NCI-H2029 treated with DMSO at 0.1 percent for 48 hours (cell line): ENCODE measurements at places on chromosomes 7 and 10.

DNA sequence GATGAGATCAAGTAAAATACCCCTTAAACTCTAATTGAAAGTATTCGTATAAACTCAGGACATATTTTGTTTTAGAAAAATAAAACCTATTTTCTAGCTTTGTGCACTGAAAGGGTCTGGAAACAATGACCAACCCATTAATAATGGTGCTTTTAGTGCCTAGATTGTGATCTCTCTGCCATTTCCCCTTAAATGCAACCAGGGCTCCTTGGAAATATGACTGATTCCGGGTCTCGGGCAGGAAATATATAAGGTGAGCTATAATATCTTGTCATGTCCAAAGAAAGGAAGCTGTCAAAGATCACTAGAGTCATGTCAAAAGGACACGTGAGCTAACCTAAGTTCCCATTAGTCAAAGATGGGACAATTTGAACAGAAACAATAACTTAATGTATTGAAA is 12.4 kb upstream of the ADAM12 start:
- DNase-seq: no peak

- DNase-seq: no peak
Measured at GRCh38 chr7:151744656-151745638, 132.0 kb downstream of the PRKAG2 start.

GRCh38 chr10:37619336-37619735 is 238.1 kb downstream of the ZNF248 start:
- no peak for DNase-seq

DNA sequence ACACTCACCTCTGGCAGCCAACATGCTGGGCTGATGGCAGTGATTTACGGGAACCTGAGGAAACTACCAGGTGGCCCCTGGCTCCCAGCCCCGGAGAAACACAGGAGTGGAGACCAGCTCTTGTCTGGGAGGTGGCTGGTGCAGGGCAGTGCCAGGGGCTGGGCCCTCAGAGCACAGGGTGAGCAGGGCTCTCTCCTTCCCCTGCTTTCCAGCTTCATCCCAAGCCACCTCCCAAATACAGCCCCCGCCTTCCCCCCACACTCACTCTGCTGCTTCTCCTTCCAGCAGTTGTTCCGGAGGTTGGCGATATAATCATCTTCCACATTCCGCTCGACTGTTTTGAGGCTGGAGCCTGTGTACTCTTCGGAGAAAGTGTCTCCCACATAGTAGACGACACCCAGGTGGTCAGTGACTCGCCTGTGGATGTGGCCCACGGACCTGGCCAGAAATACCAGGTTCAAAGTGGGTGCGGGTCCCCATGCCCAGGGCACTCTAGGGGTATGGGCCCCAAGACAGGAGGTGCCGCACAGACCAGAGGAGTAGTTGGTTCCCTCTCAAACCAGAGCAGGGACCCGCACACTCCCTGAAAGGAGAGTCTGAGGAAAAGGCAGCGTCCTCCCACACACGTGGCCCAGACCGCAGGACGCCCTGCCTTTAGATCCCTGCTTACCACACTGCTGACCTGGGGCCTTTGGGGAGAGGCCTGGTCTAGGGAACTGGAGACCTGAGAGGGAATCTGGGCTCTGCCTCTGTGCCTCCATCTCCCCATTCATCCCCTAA is 18.3 kb downstream of the DNAJB12 start:
- no peak for DNase-seq

DNA sequence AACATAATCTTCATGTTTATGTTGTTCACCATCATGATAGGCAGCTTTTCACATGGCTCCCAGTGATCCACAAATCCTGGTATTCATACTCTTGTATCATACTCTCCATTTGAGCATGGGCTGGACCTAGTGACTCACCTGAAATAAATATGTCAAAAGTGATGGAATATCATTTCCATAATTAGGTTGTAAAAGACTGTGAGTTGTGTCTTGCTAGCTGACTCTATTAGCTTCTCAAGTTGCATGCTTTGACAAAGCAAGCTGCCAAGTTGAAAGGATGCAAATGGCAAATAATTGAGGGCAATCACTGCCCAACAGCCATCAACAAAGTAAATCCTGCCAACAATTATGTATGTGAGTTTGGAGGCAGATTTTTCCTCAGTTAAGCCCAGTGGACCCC is 300.4 kb downstream of the AHR start:
- DNase-seq: no peak

DNA sequence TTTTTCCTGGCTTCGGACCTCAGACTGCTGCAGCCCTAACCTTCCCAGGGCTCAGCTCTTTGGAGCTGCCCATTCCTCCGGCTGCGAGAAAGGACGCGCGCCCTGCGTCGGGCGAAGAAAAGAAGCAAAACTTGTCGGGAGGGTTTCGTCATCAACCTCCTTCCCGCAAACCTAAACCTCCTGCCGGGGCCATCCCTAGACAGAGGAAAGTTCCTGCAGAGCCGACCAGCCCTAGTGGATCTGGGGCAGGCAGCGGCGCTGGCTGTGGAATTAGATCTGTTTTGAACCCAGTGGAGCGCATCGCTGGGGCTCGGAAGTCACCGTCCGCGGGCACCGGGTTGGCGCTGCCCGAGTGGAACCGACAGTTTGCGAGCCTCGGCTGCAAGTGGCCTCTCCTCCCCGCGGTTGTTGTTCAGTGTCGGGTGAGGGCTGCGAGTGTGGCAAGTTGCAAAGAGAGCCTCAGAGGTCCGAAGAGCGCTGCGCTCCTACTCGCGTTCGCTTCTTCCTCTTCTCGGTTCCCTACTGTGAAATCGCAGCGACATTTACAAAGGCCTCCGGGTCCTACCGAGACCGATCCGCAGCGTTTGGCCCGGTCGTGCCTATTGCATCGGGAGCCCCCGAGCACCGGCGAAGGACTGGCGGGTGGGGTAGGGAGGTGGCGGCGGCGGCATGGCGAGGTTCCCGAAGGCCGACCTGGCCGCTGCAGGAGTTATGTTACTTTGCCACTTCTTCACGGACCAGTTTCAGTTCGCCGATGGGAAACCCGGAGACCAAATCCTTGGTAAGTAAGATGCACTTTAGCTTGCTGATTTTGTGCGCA is at the start of gene PLXDC2:
PLXDC2 (plus strand) TSS at position 22 of the 820 bp plus-strand sequence.
- DNase-seq: no peak

- DNase-seq: no peak
Measured at GRCh38 chr10:74306227-74306982, 155.4 kb downstream of the ADK start.

GRCh38 chr7:33882040-33882837 is 23.1 kb upstream of the BMPER start:
- no peak for DNase-seq

DNA sequence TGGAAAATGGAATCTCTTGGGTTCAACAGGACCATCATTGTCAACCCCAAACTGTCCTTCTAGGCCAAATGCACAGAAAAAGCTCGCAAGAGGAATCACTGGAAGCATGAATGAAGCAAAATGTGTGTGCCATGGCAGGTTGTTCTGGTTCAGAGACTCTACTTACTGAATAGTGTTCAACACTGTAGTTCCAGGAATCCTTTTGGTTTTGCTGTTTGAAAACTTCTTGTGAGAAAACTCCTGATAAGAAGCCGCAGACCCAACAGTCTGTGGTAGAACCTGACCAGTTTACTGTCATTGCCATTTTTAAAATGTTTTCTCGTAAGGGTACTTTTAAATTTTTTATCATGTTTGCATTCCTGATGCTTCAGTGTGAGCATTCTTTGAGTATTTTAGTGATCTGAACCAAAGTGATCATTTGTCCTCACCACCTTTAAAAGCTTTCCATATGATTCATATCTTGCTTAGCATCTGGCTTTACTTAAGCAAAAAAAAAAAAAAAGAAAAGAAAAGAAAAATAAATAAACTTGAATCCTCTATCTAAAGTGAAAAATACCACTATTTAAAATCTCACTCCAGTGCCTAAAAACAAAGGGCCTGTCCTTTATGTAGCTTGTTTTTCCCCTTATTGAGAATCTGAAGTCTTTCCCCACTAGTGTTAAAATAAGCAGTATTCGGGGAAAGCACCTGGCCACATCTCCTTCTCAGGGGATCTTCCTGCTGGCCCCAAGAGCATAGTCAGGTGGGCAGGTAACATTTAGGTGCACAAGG is 92.4 kb downstream of the WNT2 start:
- no peak for DNase-seq
